ENCODE measurements at places on chromosomes 12 and 14.

- no peak for DNase-seq
Observed at GRCh38 chr12:73589220-73589619, 948.4 kb upstream of the ATXN7L3B start.

DNA sequence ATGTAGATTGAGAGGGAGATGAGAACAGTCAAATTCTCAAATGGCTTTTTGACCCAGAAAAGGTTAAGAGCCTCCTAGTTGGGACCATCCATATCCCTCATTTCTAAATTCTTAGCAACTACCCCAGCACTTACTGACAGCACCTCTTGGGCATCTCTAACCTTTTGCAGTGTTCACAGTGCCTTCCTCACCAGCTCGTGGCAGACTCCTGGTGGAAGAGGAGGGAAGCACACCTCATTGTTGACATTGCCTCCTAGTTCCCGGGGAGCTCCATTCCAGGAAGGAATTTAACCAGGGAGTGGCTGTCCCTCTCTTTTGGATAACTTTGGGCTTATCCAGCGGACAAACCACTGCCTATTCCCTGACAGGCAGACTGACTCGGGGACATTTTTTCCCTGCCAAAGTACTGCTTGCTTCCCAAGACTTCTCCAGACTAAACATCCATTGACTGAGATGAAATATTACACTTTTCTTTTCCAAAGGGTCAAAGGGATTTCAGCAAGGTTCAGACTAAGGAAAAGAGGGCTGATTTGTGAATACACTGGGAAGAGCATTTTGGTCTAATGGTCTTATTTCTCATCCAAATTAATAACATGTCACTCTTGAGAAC is 9.0 kb upstream of the OR6J1 start:
- peak; percentile 18 for DNase-seq

GRCh38 chr12:53484686-53485575 is 14.3 kb downstream of the MAP3K12 start:
- DNase-seq, result no peak

DNA sequence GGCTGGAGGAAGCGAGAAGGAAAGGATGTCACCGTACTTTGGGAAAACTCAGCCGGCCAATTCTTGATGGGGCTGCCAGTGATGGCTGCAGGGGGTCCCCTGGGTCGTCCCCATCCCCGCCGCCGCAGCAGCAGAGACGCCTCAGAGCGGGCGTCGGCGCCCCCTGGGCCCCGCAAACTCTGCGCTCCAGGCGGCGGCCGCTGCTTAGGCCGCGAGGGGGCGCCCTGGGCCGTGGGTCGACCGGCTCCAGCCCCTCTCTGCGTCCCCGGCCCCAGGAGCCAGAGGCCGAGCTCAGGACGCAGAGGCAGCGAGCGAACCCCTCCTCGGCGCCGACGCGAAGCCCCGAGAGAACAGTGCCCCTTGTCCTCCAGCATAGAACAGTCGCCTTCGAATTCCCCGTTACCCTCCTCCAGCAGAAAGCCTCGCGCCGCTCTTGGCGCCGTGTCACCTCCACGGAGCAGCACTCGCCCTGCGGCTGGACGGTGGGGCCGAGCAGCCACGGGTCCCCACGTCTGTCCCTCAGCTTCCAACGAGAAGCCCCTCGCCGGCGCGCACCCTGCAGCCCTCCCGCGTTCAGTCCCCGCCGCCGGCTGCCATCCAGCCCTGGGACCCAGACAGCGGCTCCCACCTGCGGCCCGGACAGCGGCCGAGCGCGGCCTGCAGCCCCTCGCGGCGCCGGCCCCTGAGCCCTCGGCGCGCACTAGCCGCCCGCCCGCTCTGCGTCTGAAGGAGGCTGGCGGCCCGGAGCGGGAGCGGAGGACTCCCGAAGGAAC is 106.6 kb downstream of the PRICKLE1 start:
- peak; percentile 22 for DNase-seq

DNA sequence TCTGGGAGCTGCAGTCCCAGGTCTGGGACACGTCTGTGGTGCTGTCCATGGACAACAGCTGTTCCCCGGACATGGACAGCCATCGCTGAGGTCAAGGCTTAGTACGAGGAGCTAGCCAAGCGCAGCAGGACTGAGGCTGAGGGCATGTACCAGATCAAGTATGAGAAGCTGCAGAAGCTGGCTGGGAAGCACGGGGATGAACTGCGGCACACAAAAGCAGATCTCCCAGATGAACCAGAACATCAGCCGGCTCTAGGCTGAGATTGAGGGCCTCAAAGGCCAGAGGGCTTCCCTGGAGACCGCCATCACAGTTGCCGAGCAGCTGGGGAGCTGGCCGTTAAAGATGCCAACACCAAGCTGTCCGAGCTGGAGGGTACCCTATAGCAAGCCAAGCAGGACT is 375.3 kb downstream of the SEC23A start:
- no peak for DNase-seq

Measured in central memory CD8-positive, alpha-beta T cell (primary cell).